T-helper 1 cell (primary cell): ENCODE measurements at places on chromosomes 5 and 9.

DNA sequence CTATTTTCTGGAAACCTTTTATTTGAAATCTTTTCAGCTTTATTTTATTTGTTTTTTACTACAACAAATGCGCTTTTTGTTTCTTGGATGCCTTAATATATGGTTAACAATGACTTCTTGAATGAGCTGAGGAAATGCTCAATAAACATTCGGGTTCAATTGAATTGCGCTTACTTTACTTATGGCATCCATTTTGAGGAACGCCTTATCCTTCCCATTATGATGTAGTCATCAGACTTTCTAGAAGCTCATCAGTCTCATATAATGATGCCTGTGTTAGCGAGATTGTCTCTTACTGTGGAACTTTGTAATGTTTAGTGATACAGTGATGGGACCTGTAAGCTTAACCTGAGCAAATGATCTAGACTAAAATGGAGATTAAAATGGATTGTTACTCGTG is 916 bp downstream of the SHLD3 start:
- DNase-seq, result no peak

DNA sequence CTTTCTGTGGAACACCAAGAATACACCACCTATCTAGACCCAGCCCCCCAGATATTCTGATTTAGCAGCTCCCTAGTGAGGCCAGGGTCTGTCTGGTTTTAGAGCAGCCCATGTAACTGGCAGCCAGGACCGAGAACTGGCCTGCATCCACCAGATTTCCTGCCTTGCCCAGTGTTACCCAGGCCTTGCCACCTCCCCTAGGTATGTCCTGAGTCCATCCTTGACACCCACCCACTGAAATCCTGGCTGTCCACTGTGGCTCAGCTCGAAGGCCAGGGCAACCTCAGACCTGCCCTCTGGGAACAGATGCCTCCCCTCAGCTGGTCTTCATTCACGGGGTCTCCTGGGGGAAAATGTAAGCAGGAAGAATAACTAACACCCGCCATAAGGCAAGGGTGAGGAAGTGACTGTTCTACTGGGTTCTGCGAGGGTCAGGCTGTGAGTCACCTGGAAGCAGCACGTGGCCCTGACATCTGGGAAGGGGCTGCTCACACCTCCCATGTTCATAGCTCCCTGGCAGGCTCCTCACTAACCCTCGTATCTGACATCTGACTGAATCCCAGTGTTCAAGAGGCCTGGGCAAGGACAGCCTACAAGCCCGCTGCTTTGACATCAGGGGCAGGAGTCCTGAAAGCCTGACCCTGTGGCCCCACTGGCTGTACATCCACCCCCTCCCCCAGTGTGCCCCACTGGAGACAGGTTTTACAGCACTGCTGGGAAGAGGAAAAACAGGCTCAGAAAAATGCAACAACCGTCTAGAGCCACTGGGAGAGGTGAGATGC is 72.7 kb downstream of the SEMA4D start:
- no peak for DNase-seq

- DNase-seq, result no peak
Observed at GRCh38 chr5:168451565-168451964, 34.7 kb upstream of the RARS1 start.

GRCh38 chr5:31934156-31934555 is 240.0 kb downstream of the GOLPH3 start:
- DNase-seq, result no peak

DNA sequence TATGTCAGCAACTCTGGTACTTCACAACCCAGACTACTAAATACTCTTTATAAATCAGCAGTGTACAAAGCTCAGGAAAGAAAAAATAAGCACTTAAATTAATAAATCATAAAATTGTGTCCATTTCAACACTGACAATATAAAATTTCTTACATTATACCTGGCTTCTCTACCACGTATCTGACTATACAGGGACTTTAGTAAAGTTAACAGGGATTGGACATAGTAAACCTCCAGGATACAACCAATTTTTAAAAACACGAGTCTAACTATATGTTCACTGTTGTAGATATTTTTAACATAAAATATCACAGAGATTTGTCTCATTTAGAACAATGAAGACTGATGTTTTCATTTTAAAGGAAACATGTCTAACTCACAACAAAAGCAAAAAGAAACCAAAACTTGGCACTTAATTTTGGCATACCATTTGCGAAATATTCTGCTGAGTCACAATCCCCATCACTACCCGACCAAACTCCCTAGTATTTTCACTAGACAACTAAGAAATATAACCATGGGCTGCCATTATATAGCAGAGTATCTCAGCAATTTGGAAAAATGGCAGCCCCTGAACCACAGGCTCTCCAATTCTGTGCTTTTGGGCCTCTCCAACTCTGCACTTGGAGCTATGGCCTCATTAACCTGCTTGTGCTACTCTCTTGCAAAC is 14.4 kb downstream of the FAM169A start:
- DNase-seq, result peak; percentile 49
